ENCODE measurements at places on chromosomes 12 and 14.

GRCh38 chr14:89481196-89481595, 64.2 kb upstream of the FOXN3 start:
- DNase-seq: no peak

DNA sequence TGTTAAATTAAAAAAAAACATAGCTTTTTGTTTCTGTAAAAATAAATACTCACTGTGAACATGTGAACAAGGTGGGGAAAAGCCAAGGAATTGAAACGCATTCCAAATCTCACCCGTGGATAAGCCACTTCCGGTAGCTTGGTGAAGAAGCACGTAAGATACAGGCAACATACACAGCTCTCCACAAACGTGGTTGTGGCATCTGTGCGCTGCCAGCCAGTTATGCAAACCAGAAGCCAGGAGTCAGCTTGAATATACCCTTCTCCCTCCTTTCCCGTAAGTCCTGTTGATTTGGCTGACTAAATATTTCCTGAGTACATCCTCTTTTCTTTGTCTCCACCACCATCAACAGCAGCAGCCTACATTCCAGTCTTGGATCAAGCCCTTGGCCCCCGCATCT, 486.2 kb downstream of the VRK1 start:
- no peak for DNase-seq

DNA sequence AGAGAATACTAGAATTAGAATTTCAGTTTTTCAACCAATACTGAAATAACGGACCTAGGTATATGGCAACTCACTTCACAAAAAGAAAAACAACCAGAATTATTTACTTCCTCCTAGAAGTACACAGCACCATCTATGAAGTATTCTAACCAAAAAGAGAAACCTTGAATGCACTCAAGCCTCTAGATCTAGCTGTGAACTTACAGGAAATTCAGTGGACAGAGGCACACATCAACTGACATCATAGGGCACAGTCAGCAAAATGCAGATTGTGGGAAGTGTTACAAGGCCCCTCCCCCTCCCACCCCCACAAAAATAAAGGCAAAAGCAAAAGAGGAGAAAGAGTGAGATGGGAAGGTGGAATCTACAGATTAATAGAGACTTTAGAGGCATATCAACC, 102.4 kb downstream of the TMTC1 start:
- DNase-seq: no peak

DNA sequence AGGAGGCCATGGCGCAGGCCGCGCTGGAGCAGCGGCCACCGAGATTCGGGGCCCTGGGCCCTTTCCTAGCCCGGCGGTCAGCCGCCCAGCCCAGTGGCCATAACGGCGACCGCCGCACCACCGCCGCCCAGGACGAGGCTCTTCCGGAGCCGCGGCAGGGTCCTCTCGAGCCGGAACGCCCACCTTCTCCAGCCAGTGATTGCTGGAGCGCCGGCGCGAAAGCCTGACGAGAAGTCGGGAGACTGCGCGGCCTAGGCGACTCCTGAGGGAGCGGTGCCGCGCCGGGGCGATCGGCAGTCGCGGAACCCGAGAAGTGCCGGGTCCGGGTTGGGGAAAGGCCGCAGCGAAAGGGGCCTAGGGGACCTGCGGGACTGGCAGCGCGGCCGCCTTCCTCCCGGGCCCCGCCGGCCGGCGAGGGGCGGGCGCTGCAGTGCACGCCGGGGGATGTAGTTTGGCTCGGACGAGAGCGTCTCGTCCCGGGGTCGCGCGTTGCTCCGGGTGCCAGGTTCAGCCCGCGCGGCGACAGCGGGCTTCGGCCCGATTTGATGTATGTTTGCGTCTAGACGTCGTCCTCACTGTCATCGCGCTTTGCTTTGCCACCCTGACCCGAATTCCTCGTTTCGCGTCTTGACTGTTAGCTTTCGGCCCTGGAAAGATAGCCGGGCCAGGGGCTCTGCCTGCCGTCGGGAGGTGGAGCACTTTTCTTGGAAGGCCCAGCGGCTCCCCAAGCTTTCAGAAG, at the start of gene VTI1B:
VTI1B (minus strand) TSS at position 153 of the 739 bp plus-strand sequence; CDS start at position 10, 143 bp downstream.
- peak; percentile 82 for DNase-seq

DNA sequence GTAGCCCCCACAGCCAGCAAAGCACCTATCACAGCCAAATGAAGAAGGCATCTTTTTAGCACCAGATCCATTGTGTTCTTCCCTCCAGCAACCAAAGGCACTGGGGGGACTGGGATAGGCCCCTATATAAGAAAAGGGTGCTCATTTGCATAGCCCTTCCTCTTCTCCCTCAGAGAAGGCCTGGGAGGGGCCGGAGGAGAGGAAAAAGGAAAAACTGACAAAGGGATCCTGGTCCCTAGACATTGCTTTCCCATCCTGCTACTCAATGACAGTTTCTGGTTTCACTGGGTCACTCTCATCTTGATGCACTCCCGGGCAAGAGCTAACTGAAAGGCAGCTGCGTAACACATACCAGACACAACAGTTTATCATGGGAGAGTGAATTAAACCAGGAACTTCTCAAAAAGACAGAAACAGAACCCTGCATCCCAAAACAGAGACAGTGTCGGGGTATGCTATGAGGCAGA, at the start of gene PMEL:
PMEL (minus strand) TSS at position 102 of the 467 bp plus-strand sequence; CDS start at position 71, 31 bp downstream.
- DNase-seq: no peak

GRCh38 chr12:113184098-113184899, 979 bp downstream of the DDX54 start:
- no peak for DNase-seq

DNA sequence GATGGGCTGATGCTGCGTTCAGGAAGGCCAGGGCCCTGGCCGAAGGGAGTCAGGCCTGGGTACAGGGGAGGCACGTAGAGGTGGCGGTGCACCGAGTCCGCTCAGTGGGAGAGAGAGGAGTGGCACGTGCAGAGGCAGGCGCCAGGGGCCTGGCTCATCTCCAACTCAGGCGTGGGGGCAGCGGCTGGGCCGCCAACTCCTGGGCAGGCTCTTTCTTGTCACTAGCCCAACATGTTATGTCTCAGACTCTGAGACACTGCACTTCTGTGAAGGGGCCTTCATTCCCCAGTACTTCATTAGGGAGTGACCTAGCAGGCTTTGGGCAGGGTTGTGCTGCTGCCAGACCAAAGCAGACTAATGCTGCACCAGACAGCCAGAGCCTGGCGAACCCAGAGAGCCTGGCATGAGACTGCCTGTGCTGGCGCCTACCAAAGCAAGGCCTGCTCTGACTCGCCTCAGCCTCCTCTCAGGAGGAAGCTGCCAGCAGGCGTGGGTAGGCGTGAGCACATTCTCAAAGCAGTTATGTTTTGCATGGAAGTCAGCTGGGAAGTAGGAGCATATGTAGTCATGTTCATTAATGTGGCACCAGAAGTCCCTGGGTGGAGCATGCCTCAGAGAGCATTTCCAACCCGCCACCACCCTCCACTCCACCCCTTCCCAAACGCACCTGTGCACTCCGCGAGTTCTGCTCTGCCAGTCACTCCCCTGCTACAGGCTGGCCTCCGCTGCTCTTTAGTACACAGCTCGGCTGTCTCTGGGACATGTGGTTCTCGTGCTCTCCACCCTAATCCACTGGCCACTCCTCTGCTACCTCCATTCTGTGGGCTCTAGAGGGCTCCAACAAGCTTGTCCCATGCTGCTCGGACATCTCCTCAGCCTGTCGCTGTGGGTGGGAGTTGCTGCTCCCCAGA, 9.7 kb downstream of the CKB start:
- DNase-seq: peak; percentile 81

- DNase-seq: no peak
Measured at GRCh38 chr12:41596190-41596589, 408.1 kb downstream of the PDZRN4 start.

GRCh38 chr14:50319293-50319692, 7.2 kb downstream of the DMAC2L start:
- no peak for DNase-seq
